ENCODE measurements at places on chromosomes 7 and 10.

DNA sequence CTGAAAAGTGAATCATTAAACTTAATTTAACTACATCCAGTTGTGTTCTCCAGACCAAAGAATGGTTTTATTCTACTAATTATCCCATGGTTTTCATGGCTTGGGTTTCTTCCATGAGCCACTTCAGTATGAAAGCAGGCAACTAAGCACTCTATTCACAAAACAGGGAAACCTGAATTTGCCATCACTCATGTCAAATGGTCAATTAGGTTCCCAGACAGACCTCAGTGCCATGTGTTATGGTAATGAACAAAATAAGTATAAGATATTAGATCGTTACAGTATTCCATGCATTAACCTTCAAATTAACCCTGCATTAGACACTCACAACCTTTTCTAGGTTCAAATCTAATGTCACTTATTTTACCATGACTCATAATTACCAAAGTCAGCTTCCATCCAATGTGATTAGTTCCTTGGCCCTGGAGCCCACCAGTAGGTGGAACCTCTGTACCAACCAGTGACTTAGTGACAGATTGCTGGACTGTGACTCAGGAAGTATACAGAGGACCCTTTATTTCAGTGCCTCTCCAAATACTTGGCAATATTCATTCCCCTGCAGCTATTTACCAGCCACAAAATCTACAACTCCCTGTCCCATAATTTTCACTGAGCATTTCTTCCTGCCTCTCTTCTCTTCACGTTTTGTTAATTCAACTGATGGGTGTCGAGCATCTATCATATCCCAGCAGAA lies 1270.2 kb upstream of the SORCS1 start:
- DNase-seq: no peak

- DNase-seq: no peak
Measured at GRCh38 chr10:70563230-70563629, 39.3 kb downstream of the PRF1 start.

DNA sequence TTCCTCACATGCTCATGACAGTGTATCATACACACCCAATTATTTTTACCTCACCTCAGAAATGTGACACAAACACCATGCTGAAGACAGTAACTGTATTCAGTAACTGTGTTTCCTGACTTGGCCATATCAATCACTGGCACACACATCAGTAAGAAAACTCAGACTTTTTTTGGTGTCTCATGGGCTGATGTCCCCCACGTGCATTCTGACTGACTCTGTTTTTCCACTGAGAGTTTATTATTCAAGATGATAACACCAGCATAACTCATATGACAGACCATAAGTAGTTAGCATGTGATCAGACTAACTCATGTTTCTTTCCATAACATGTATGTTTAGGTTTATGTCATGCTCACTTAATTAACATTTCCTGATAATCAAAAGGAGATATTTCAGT lies 124.8 kb downstream of the CD36 start:
- DNase-seq: no peak

GRCh38 chr10:132571650-132572544 lies 34.3 kb downstream of the INPP5A start:
- DNase-seq: peak; percentile 91

GRCh38 chr7:121271916-121272315 lies 56.9 kb upstream of the WNT16 start:
- no peak for DNase-seq

DNA sequence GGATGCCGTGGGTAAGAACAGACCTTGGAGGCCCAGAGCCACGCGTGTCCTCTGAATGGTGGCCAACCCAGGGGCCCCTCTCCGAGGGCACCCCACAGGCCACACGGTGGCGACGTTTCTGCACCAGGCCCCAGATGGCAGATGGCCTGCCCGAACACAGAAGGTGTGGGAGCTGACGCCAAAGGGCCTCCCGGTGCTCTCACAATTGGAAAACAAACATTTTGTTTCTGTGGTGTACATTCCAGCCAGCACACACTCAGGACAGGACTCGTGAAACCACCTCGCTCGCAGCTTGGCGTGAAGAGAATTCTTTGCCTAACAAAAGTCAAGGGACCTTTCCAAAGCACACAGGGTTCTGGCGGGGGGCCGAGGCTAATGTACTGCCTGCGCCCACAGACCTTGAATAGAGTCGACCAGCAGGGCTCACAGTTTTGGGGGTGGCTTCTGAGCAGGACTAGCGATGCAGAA lies 112.1 kb downstream of the FAM53B start:
- DNase-seq: no peak

- DNase-seq: no peak
Measured at GRCh38 chr7:131649003-131649541, 92.6 kb upstream of the PODXL start.

GRCh38 chr7:21300692-21301091 lies 127.2 kb upstream of the SP4 start:
- no peak for DNase-seq

DNA sequence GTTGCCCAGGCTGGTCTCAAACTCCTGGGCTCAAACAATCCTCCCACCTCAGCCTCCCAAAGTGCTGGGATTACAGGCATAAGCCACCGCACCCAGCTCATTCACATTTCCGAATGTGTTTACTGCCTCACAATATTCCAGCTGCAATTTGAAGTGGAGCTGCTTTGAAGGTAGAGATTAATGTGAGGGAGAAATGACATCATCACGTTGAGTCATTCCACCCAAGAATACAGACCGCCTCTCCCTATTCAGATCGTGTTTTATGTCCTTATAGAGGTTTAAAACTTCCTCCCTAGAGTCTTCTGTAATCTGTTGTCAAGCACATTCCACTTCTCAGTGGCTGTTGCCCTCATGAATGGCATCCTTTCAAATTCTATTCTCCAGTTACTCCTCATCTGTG lies 100.4 kb upstream of the PDGFA start:
- DNase-seq: peak; percentile 48

GRCh38 chr10:91589015-91589657 lies 43.7 kb downstream of the PPP1R3C start:
- peak; percentile 75 for DNase-seq

- DNase-seq: no peak
Measured at GRCh38 chr10:43250615-43251418, 16.0 kb downstream of the RASGEF1A start.

GRCh38 chr7:40944981-40945585 lies 757.8 kb downstream of the INHBA start:
- no peak for DNase-seq

All from fibroblast of upper back skin (primary cell).